ENCODE measurements at places on chromosomes 12 and 14. TPM values are rescaled to one million over a fixed set of nuclear protein-coding genes. Genes with fewer than 3 reads are reported as not detected.

Gene NEMP1
- polyA plus RNA-seq = 6.7 TPM

DNA sequence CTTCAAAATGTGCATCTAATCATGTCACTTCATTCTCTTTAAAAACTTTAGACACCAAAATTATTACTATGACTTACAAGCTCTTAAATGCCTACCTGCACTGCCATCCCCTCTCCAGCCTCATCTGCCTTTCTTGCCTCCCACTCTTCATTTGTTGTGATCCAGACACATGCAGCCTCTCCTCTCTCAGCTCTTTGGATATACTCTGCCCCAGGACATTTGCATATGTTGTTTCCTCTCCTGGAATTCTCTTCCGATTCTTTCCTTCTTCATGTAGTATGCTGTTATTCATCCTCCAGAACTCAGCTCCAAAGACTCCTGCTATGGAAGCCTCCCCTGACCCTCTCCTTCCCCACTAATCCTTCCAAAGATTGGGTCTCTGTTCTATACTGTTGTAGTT lies 197.6 kb downstream of the ANO4 start:
- no peak for DNase-seq

DNA sequence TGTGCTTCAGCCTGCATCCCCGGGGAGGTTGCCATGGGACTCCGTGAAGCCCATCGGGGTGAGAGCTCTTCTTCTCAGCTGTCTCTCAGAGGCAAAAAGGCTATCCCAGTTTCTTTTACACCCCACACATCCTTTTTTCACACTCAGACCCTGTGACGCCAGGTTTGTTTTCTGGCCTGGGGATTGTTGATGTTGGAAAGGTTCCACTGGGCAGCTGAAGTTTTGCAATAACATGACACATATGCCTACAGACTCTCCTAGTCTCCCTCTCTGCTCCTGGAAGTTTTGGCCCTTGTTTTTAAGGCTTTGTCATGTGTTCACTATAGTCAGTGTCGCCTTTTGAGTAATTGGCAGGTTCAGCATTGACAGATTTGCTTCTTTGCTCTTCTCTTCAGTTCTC lies 118.6 kb downstream of the SMOC1 start:
- DNase-seq = no peak

DNA sequence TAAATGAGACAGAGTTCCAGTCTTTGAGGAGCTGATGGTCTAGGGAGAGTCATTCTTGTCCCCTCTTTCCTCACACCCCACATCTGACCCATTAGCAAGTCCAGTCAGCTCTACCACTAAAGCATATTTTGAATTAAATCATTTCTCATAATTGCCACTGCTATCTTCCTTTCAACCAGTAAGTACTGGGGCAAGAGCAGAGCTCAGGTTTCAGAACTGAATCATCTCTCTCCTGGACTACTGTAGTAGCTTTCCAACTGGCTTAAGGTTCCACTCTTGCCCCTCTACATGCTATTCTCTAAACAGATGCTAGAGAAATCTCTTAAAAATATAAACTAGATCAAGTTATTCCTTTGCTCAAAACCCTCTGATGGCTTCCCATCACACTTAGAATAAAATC lies 218.3 kb downstream of the TTC6 start:
- DNase-seq = no peak

GRCh38 chr12:53201639-53202038 lies 5.4 kb downstream of the ITGB7 start:
- no peak for DNase-seq
